H1 (cell line): ENCODE measurements at places on chromosomes 1 and 21. TPM values are rescaled to one million over a fixed set of nuclear protein-coding genes. Genes with fewer than 3 reads are reported as not detected.

GRCh38 chr1:91555821-91556531, 55.3 kb downstream of the CDC7 start:
- no peak for DNase-seq

CLDN8 gene
- total RNA-seq = not detected in 2 replicates

GRCh38 chr1:226625326-226625725, 76.8 kb downstream of the STUM start:
- DNase-seq = no peak

- DNase-seq = no peak
Observed at GRCh38 chr1:59645893-59646292, 168.9 kb upstream of the HOOK1 start.

DNA sequence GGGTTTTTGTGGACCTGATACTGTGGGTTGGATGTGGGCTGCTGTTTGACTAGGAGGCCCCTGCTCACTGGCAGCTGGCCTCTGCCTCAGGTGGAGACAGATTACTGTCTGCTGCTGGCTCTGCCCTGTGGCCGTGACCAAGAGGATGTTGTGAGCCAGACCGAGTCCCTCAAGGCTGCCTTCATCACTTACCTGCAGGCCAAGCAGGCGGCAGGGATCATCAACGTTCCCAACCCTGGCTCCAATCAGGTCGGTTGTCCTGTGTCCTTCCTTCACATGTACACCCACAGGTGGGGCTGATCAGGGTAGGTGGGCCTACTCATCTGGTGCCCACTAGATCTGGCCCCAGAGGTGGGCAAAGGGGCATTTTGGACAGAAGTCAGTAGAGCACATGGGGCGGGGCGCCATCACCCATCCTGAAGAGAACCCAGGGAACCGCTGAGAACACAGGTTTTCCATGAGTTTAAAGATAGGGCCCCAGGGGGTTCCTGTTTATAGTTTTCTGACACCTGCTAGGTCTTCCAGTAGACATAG, 37.2 kb downstream of the ZBTB17 start:
- DNase-seq = no peak
